ENCODE measurements at places on chromosomes 5 and 9. TPM values are rescaled to one million over a fixed set of nuclear protein-coding genes. Genes with fewer than 3 reads are reported as not detected.

The PKD2L2 gene
- total RNA-seq, result 0.30 TPM

- no peak for ATAC-seq
Measured at GRCh38 chr5:83099445-83099844, 22.1 kb downstream of the XRCC4 start.

DNA sequence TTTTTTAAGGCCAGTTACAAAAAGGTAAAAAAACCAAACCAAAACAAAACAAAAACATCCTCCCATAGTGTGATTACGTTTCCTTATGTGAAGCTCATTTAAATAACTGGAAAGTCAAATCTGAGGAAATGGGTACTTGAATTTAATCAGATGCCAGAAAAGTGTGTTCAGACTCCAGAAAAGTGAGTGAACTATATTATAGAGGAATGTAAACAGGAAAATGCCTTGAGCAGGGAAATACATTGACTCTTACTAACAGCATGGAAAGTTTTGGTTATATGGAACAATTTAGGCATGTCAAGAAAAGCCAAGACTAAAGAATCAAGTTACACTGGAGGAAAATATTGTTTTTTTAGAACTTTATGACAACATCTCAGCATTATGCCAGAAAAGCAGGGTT, 37.8 kb upstream of the RNF20 start:
- no peak for ATAC-seq

The GGTA1 gene
- total RNA-seq, result not detected

- no peak for ATAC-seq
Measured at GRCh38 chr9:133262226-133262625, 12.8 kb downstream of the ABO start.

The ANKS6 gene
- total RNA-seq, result 11.2 TPM

GRCh38 chr9:110626101-110626829, 42.3 kb upstream of the MUSK start:
- peak; percentile 98 for ATAC-seq

The CCNJL gene
- total RNA-seq, result not detected

The TAF11L9 gene
- not detected for total RNA-seq

DNA sequence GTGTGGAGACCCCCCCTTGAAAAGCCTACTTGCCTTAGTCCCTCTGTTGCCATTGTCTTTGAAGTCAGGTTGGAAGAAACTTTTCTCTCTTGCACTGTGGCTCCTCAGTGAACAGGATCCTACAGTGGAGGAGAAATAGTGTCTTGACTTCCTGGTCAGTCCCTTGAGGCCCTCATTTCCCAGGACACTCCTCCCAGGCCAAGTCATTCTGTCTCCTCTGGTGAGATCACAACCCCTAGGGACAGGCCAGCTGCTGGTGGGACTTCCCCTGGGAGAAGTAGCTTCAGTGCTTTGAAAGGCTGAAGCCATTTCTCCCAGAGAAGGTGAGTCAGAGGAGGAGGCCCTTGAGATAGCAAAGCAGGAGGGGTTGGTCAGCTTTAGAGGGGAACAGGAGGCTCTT, 10.1 kb upstream of the GRIA1 start:
- ATAC-seq, result peak; percentile 44

- ATAC-seq, result peak; percentile 6
Measured at GRCh38 chr5:56852228-56853000, 37.1 kb downstream of the MAP3K1 start.

The TEX48 gene
- total RNA-seq, result 0.67 TPM

GRCh38 chr5:19519448-19519847, 468.6 kb downstream of the CDH18 start:
- no peak for ATAC-seq

DNA sequence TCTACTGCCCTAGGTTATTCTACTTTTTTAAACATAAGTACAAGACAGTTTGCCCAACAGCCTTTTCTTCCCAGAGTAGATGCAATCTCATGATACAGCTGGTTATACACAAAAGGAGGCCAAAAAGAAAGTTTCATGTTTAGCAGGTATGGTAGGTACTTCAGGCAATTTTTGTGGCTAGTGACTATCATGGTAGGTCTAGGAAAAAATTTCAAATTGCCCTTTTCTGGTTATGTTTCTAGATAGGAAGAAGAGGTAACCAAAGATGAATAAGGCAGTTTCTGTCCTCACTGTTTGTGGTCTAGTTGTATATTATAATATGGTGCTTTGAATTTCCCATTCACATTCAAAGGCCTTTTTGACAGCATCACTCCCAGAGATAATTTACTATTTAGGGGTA, 19.7 kb downstream of the MEGF9 start:
- peak; percentile 89 for ATAC-seq

DNA sequence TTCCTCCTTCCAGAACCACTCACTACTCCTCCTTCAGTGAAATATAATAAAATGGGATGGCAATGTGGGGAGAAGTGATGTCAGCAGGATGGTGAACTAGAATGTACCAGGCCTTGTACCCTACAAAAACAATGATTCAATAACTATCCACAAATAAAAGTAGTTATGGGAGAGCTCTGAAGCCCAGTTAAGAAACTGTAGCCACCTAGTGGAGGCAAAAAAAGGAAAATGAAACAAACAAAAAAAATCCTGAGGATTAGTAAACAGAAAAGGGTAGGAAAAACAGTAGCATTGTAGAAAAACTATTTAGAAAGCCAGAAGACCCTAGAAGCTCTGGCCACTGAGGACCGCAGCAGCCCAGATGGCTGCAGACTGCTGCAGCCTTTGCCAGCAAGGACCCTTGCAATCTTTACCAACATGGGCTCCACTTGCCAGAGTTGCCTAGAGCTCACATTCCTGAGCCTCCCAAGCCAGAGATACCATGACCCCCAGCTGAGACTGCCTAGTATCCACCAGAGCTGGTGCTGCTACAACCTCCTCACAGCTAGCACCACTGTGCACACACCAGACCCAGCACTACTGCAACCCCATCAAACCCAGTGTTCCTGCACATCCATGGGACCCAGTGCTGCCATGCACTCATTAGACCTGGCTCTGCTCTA, 259.7 kb upstream of the MSX2 start:
- ATAC-seq, result no peak

The GARIN3 gene
- total RNA-seq, result 0.09 TPM

The HSPB3 gene
- not detected for total RNA-seq

DNA sequence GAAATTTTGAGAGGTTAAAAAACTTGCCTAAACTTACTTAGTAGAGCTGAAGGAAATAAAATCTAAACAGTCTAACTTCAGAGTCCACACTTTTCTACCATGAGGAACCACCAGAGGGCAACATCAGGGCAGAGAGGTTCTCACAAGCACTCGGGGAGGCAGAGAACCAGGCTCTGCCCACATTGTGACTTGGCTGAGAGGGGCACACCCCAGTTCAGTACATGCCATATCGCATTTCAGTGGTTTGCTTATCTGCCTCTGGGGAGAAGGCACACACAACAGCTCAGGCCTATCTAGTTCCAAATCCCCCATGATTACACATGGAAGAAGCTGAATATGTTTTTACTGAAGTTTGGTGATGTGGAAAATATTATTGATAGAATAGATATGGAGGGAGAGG, 49.2 kb downstream of the EQTN start:
- no peak for ATAC-seq

DNA sequence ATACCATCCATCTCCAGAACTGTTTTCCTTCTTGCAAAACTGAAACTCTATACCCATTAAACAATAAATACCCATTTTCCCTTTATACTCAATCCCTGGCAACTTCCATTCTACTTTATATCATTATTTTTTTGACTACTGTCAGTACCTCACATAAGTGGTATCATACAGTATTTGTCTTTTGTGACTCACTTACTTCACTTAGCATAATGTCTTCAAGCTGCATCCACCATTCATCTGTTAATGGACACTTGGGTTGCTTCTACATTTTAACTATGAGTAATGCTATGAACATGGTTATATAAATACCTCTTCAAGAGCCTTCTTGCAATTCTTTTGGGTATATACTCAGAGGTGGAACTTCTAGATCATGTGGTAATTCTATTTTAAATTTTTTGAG, 11.6 kb upstream of the TYRP1 start:
- ATAC-seq, result no peak

The WNT8A gene
- total RNA-seq, result not detected

GRCh38 chr5:59037041-59037440, 454.2 kb downstream of the RAB3C start:
- no peak for ATAC-seq

Measured in activated T-helper 17 cell treated with anti-CD3 and anti-CD28 coated beads, Interleukin-2, amount 50 U/mL, for 72 hours (primary cell).